ENCODE measurements at places on chromosomes 1 and 21.

GRCh38 chr1:231045286-231045685, 5.2 kb upstream of the FAM89A start:
- no peak for DNase-seq

- no peak for DNase-seq
Measured at GRCh38 chr1:107633596-107633995, 331.4 kb downstream of the VAV3 start.

- no peak for DNase-seq
Measured at GRCh38 chr1:30756545-30757351, 826 bp downstream of the LAPTM5 start.

GRCh38 chr1:101153692-101154091, 83.1 kb upstream of the S1PR1 start:
- DNase-seq, result no peak

DNA sequence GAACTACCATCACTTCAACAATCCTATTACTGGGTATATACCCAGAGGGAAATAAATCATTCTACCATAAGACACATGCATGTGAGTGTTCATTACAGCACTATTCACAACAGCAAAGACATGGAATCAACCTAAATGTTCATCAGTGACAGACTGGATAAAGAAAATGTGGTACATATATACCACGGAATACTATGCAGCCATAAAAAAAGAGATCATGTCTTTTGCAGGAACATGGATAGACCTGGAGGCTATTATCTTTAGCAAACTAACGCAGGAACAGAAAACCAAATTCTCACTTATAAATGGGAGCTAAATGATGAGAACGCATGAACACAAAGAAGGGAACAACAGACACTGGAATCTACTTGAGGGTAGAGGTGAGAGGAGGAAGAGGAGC, 39.0 kb downstream of the KIAA0319L start:
- DNase-seq, result no peak

GRCh38 chr1:109768820-109769219, 5.1 kb upstream of the EPS8L3 start:
- DNase-seq, result no peak

DNA sequence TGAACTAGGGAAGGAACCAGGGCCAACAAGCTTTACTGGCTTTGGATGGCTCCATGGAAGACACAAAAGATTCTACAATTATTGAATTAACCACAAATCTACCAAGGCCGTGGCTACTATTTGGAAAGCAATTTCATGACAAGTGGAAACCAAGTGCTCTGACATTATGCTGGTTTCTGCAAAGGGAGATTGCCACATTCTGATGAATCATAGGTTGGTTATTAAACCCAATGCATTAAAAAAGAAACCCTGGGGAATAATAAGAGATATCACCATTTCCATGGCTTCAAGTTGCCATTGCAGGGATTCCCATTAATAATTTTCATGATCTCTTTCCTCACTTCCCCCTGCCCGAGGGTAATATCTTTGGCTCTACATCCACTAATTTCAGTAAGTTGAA, 359.2 kb upstream of the NCAM2 start:
- DNase-seq, result no peak

GRCh38 chr1:203142684-203143408, 15.3 kb downstream of the ADORA1 start:
- DNase-seq, result no peak

DNA sequence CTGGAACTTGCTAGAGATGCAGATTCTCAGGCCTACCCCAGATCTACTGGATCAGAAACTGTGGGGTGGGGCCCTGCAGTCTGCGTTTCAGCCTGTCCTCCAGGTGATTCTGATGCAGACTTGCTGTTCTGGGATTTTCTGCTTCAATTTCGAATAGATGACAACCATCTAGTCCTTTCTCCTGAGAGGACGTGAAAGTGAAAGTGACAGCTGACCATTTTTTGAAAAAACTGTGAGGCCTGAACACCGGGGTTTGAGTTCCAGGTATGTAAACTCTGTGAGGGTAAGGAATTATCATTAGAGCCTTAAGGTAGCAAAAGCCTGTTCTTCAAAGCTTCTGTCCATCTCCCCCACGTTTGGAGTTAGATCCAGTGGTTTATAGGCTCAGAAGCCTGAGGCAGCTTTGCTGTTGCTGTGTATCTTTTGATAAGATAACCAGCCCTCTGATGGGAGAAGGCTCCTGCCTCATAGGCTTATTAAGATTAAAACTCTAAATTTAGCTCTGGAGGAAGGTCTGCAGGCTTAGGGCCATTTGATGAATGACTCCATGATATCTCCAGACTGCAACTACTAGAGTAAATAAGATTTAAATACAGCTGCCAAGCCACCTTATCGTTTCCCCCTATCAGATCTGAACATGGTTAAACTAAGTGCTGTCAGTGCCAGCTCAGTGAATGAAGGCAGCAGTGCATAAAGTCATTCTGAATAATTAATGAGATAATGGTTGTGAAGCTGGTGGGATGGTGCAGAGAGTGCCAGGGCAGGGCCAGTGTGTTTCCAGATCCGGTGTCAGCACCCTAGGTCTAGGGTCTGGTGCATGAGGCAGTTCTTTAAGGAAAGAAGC, 335.2 kb downstream of the HHAT start:
- DNase-seq, result no peak

GRCh38 chr1:70429219-70429618, 18.2 kb downstream of the CTH start:
- no peak for DNase-seq

DNA sequence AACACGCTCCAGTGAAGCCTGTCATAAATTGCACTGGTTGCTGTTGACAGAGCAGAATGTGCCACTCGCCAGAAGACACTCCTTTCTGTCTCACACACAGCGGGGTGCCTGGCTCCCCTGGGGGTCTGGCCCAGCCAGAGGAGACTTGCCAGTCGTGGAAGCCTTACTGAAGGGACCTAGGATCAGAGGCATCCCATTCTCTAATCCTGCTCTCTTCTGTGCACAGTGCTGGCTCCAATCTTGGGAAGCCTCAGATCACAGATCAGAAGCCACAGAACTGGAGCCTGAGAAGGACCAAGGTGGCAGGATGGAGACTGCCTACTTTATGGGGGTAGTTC, 1.4 kb downstream of the SLC9A1 start:
- no peak for DNase-seq

DNA sequence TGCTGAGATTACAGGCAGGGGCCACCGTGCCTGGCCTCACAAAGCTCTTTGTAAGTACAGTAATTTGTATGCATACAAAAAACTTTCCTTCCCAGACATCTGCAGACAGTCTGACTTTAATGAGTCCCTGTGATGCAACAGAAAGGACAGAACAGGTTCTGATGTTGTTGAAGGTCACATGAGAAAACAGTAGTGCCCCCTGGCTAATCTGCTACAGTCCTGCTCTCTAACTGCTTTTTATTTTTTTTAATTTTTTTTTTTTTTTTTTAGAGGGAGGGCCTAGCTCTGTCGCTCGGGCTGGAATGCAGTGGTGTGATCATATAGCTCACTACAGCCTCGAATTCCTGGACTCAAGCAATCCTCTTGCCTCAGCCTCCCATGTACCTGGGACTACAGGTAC, 36.7 kb downstream of the ACBD3 start:
- DNase-seq, result no peak

GRCh38 chr21:21860888-21861287, 862.7 kb downstream of the NCAM2 start:
- no peak for DNase-seq

DNA sequence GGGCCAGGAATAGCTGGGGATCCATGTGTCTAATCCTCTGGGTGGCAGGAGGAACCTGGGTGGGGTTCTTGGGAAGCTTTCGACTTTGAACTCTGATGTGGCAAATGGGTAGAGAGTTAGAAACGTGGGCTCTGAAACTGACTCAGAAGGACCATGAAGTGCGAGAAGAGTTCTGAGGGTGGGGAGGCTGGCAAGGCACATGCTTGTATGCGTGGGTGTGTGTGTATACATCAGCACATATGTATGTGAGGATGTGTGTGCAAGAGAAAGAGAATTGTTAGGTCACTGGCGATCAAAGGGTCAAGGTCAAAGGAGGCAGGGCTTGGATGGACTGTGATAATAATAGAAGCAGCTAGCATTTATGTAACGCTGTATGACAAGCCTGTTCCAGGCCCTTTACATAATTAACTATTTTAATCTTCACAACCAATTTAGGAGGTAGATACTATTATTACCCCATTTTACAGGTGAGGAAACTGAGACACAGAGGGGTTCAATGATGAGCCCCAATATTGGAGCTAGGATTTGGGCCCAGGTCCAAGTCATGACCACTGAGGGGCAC, 84.5 kb upstream of the POU3F1 start:
- DNase-seq, result no peak

Measured in brain pericyte (primary cell).